ENCODE measurements at places on chromosomes 13 and 19.

GRCh38 chr19:13588957-13589833 lies 82.9 kb upstream of the CACNA1A start:
- DNase-seq = no peak

DNA sequence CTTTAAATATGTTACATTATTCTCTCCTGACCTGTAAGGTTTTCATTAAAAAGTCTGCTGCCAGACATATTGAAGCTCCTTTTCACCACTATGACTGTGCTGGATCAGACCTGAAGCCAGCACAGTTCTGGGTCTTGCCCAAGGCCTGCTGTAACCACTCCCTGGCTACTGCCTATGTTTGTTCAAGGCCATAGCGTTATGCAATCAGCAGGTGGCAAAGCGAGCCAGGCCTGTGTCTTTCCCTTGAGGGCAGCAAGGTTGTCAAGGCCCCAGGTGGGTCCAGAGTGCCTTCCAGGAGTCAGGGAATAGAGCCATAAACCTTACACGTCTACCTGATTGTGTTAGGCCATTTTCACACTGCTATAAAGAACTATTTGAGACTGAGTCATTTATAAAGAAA lies 496.8 kb upstream of the PCDH9 start:
- no peak for DNase-seq

GRCh38 chr19:12888006-12888603 lies 1.1 kb upstream of the KLF1 start:
- DNase-seq = no peak

DNA sequence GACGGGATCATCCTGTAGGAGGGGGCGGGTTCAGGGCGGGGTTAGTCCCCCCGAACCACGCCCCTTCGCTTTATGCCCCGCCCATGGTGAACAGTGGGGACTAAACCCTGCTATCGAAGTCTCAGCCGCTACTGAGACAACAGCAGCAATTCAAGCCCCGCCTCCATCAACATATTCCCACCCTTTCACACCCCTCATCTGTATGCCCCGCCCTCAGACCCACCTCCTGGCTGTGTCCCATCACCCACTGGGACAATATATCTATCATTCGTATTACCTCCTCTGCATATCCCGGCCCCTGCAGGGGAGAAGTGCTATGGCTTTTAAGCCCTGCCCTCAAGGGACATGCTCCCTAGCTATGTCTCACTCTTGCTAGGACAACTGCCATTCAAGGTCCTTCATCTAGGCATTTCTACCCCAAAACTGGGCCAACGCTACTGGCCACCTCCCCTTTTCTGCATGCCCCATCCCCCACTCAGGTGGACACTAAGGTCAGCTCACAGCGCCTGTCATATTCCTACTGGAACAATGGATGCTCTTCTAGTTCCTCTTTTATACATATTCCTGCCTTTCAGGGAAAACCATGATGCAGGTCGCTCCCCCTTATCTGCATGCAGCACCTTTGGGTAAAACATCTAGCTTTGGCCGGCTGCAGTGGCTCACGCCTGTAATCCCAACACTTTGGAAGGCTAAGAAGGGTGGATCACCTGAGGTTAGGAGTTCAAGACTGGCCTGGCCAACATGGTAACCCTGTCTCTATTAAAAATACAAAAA lies 11.9 kb downstream of the LRFN1 start:
- no peak for DNase-seq

- no peak for DNase-seq
These were observed 486 bp downstream of the ZNF808 start for GRCh38 chr19:52527956-52528351.

DNA sequence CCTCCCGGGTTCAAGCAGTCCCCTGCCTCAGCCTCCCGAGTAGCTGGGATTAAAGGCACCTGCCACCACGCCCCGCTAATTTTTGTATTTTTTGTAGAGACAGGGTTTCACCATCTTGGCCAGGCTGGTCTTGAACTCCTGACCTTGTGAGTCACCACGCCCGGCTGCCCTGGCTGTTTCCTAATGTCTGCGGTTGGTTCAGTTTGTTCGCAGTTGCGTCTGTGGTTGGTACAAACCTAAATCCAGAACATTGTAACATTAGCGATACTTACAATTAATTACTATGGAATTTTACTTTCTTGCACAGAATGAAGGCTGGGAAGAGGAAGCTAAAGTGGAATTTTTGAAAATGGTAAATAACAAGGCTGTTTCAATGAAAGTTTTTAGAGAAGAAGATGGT lies 38.1 kb downstream of the RNF17 start:
- no peak for DNase-seq

GRCh38 chr19:47437500-47437899 lies 18.2 kb upstream of the MEIS3 start:
- no peak for DNase-seq

GRCh38 chr19:17909003-17909732 lies 23.6 kb upstream of the CCDC124 start:
- DNase-seq = no peak

- DNase-seq = no peak
These were observed 131.5 kb downstream of the NUFIP1 start for GRCh38 chr13:44857736-44858135.

DNA sequence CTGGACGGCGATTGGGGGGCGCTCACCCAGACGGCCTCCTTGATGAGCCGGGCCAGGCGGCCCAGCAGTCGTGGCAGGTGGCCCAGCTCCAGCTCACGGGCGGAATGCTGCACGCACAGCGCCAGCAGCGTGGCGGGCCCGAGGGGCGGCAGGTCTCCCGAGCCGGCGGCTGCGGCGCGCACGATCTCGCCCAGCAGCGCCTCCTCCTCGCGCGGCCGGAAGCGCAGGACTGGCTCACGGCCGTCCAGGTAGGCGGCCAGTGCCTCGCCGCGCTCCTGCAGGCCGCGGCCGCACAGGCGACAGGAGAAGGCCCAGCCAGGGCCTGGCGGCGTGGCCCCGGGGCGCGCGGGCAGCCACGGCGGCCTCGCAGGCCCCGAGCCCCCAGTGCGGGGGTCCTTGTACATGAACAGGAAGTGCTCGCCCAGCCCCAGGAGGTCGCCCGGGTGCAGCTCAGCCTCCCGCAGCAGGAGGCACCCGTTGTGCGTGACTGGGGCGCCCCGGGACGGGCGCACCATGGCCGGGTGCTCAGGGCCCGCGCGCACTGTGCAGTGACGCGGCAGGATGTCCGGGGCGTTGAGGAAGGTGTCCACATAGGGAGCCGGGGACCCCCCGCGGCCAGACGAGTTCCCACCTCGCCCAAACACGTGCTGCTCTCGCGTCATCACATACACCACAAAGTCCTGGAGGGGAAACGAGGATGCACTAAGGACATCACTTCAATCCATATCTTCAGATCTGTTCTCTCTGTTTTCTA lies 9.6 kb upstream of the MAMSTR start:
- DNase-seq = no peak

GRCh38 chr19:29075149-29075548 lies 137.8 kb downstream of the UQCRFS1 start:
- DNase-seq = no peak

- no peak for DNase-seq
These were observed 119.6 kb downstream of the RFC3 start for GRCh38 chr13:33937373-33938098.

DNA sequence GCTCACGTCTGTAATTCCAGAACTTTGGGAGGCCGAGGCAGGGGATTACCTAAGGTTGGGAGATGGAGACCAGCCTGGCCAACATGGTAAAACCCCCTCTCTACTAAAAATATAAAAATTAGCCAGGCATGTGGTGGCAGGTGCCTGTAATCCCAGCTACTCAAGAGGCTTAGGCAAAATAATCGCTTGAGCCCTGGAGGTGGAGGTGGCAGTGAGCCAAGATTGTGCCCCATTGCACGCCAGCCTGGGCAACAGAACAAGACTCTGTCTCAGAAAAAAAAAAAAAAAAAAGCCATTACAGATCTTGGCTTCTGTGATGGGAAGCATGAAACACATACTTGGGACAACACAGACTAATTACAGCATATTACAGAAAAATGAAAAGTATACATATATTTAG lies 1404.5 kb upstream of the SPRY2 start:
- DNase-seq = no peak

GRCh38 chr19:55486971-55487923 lies 989 bp upstream of the SSC5D start:
- peak; percentile 88 for DNase-seq

DNA sequence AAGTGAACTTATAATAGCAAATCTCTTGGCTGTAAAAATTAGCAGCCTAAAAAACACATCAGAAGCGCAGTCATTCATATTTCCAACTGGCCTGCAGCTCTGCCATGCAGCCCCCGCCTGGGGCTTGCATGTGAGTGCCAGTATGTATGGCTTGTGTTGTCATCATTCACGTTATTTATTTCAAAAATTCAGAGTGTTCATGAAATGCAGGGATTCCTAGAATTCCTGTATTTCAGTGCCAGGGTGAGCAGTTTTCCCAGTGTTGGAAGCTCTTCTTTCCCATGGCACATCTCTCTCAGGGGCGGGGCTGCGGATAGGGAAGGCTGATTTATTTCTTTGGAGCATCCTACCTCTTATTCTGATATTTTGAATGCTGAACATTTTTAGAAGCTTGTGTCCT lies 234.6 kb downstream of the FGF9 start:
- no peak for DNase-seq

DNA sequence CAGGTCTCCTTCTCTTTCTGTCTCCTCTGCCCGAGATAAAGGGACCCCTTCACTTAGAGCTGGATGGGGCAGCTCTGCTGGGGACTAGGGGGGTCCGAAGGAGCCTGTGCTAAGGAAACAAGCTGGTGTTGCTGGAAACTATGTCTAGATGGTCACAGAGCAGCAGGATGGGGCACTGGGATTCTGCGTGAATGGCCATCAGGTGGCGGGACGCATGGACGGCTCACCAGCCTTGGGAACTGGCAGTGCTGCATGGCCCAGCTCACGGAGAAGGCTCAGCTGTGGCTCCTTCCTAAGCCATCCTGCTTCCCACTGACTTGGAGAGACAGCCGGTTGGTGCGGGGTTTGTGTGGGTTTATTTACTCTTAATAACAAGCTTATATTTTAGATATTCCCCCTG lies 411.8 kb downstream of the ZNF536 start:
- no peak for DNase-seq

GRCh38 chr19:2678044-2678671 lies 24.3 kb downstream of the GNG7 start:
- DNase-seq = no peak

DNA sequence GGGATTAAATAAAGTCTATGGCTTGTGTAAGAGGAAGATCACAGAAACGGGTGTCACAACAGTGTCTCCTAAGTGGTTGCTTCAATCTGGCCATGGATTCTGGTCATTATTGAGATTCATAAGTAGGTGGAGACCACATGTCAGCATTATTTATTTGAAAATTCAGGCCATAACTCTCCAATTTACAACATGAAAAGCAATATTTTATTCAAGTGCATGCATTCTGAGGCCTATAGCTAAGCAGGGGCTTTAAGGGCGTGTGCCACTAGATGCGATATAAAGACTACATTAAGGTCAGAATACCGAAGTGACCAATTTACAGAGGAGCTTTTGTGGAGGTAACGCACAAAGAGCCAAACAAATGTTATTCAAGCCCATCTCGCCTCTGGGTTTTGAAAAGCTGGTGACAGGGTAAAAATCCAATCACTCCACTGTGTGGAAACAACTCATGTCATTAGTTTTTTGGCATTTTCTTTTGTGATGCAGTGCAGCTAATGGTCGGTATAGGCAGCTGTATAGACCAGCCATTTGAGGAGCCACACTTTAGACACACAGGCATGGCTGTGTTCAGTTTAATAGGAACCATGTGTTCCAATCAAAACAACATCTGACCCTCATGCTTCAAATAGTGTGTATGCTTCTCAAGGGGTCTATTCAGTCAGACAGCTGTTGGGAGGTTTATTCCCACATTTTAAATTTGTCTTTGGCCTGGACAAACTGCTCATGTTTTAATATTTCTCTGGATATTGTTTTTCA lies 123.7 kb downstream of the KL start:
- no peak for DNase-seq

GRCh38 chr13:63438951-63439350 lies 2023.3 kb upstream of the PCDH20 start:
- no peak for DNase-seq

DNA sequence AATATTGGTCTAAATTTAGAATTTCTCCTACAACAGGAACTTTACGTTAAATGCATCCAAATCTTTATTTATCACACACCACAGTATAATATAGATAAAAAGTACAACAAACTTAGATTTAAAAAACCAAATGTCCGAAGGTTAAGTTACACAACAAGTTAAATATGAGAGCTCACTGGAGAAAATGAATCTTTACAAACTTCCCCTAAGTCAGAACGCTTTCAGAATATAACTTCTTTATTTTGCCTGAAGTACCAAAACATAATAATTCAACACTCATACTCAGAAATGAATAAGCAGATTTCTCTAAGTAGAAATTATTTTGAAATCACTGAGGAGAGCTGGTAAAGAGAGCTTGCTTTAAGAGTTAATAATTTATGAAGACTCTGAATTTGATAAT lies 33.8 kb downstream of the TSC22D1 start:
- no peak for DNase-seq

GRCh38 chr13:104522235-104523072 lies 1456.2 kb upstream of the SLC10A2 start:
- no peak for DNase-seq

DNA sequence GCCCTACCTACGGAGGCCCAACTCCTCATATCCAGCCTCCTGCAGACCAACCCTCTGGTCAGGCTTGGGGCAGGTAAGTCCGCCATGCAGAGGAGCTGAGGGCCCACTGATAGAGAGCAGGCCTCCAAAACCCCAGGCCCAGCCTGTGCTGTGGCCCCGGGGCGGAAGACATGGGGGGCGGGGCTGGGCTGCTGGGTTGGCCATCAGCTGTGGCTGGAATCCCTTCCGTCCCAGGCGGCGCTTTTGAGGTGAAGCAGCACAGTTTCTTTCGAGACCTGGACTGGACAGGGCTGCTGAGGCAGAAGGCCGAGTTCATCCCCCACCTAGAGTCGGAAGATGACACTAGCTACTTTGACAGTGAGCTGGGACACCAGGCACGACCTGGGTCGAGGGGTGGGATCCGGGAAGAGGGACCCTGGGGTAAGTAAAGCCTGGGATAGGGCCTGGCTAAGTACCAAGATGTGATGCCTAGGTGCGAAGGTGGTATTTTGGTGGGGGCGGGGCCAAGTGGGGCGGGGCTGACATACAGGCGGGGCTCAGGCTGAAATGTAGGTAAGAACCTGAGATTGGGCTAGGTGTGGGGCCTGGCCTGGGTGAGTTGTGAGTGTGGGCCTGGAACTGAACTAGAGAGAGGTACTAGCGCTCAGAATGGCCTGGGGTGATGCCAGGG lies 15.4 kb downstream of the DNASE2 start:
- no peak for DNase-seq

- DNase-seq = no peak
These were observed 7.6 kb upstream of the PRKD2 start for GRCh38 chr19:46724468-46724867.

DNA sequence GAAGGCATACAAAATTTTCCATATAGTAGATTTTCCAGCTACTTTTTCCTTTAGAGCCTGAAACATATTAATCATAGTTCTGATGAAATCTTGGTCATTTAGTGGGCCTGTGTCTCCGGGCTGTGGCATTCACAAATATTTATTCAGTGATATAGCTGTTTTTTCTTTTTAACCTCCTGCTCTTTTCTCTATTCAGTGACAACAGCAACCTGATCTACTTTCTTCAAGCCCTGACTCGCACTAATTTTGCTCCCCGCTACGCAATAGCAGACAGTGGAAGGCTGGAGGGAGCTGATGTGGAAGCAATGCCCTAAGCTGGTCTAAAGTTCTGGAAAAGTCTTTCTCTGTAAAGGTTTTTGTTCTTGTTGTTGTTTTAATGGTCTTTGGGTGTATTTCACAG lies 289.7 kb downstream of the SLITRK6 start:
- DNase-seq = no peak
